ENCODE measurements at places on chromosomes 1 and 21. TPM values are rescaled to one million over a fixed set of nuclear protein-coding genes. Genes with fewer than 3 reads are reported as not detected.

Gene OLIG2
- polyA plus RNA-seq: not detected

Gene CELA2A
- not detected for polyA plus RNA-seq

Gene PRRX1
- 2.2 TPM for polyA plus RNA-seq

Gene PTAFR
- 3.1 TPM for polyA plus RNA-seq

Gene PMVK
- 68.9 TPM for polyA plus RNA-seq

Gene FAM163A
- polyA plus RNA-seq: 0.01 TPM

Gene S100PBP
- 11.4 TPM for polyA plus RNA-seq

Gene SOX13
- polyA plus RNA-seq: 10.4 TPM

All from esophagus (tissue), 2 donors.